Cerebellar nuclear complex (tissue), 1 donor: ENCODE measurements at places on chromosomes 6 and 20.

GRCh38 chr20:50303573-50304500 is 113.2 kb downstream of the CEBPB start:
- DNase-seq: no peak

DNA sequence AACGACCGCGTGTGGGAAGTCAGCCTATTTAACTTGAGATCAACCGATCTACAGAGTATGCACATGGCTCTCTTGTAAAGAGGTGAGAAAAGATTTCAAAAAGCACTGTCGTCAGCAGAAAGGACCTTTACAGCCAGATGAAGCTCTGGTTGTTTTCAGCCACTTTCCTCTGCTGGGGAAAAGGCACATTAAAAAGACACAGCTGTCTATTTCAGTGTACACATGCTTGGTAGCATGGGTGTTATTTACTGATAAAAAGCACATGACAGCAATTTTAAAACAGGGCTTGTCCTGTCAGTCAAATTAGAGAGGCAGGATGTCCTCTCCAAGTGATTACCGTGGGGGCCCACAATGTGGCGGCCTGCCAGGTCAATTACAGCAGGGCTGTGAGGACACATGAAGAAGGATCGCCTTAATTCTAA is 188.9 kb downstream of the PRKN start:
- DNase-seq: no peak

DNA sequence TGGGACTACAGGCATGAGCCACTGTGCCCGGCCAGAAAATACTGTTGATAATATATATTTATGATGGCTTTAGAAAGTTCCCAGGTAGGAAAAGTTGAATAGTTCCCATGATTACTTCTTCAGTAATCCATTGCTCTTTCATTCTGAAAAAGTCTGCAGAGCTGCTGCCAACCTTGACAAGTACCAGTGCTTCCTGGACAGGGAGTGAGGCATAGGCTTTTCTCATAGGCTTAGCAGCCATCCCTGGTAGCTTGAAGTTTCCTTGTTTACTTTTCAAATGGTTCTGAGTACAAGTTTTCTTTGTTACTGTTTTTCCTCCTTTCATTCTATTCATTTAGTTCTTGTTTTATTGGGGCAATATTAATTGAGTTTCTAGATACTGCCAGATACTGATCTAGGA is 7.8 kb downstream of the RWDD1 start:
- DNase-seq: no peak

DNA sequence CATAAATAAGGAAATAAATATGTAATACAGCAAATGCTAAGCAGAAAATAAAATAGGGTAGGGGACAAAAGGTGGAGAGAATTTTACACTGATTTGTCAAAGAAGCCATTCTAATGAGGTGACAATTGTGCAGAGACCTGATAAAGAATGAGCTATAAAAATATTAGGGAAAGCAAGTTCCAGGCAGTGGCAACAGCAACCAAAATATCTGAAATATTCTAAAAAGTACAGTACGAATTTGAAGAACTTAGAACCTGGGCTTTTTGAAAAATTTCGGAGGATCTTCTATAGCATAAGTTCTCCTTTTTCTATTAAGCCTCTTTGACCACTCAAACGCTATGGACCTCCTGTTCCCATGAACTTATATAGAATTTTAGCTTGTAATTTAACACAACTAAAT is 98.0 kb upstream of the FAM184A start:
- no peak for DNase-seq

- no peak for DNase-seq
Observed at GRCh38 chr20:64766-65322, 22.6 kb upstream of the DEFB125 start.

- DNase-seq: no peak
Observed at GRCh38 chr6:43287717-43288679, 10.1 kb upstream of the SLC22A7 start.

- DNase-seq: no peak
Observed at GRCh38 chr20:57193094-57193493, 73.3 kb downstream of the BMP7 start.

DNA sequence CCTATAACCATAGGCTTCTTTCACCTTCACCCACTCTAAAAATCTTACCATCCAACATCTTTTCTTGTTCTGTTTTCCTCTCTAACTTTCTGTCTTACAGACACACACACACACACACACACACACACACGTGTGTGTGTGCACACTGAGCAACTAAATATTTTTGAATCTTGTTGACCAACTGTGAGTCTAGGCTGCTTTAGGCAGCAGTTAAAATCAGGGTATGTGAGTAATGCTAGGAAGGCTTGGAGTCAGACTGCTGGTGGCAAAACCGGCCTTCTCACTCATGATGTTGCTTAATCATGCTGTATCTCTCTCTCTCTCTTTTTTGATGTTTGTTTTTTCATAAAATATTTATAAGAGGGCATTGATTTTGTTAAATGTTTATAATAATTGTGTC is 103.1 kb upstream of the TBX18 start:
- DNase-seq: no peak

DNA sequence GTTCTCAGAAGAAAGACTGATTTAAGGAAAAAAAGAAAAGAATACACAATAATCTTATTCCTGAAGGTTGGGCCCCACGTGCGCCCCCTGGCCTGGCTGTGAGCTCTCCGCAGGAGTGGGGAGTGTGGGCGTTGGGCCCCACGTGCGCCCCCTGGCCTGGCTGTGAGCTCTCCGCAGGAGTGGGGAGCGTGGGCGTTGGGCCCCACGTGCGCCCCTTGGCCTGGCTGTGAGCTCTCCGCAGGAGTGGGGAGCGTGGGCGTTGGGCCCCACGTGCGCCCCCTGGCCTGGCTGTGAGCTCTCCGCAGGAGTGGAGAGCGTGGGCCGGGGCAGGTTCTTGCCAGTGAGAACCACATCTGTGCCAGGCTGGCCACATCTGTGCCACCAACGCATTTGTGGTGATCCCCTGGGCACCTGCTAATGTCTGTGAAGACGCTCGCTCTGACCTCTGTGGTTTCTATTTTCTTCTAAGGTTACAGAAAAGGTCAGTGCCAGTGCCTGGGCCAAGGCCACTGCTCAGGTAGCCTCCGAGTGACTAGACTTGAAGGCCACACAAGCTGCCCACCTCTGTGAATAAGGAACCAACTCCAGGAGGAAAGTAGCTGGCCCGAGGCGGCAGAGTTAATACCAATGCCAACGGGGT is 41.0 kb downstream of the WDR27 start:
- DNase-seq: no peak

GRCh38 chr6:129031051-129031599 is 148.2 kb downstream of the LAMA2 start:
- no peak for DNase-seq

DNA sequence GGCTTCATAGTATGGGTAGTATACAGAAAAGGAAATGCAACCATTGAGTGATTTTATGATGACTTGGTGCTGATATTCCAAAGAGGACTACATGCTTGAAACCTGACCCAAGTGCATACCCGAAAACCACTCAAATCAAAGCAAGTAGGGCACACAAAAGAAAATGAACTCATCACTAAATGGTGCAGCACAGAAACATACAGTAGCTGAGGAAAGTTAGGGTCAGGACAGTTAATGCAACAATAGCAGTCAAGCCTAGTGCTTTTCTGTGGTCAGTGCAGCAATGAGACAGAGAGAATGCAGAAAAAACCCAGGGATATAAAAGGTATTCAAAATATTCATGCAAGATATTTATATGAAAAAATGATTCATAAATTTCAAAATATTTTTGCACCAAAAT is 711.1 kb downstream of the EPHA7 start:
- no peak for DNase-seq

DNA sequence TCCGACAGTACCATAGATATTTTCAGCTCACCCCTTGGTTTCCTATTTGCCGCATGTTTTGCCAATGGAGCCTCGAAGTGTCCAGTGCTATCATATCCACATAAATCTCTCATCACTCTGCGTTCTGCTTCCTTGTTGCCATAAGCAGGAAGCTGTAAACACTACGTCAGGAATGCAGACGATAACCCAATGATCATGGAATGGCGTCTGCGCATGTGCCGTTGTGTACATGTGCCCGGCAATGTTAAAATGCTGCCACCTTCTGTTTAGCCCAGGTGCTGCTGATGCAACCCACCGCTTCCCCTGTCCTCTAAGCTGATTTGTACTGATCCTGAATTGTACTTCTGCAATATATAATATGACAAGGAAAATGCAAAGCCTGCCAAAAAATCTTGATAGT is 607.5 kb downstream of the HDGFL1 start:
- DNase-seq: no peak

- DNase-seq: no peak
Observed at GRCh38 chr20:61684583-61685235, 381.0 kb downstream of the TAF4 start.

DNA sequence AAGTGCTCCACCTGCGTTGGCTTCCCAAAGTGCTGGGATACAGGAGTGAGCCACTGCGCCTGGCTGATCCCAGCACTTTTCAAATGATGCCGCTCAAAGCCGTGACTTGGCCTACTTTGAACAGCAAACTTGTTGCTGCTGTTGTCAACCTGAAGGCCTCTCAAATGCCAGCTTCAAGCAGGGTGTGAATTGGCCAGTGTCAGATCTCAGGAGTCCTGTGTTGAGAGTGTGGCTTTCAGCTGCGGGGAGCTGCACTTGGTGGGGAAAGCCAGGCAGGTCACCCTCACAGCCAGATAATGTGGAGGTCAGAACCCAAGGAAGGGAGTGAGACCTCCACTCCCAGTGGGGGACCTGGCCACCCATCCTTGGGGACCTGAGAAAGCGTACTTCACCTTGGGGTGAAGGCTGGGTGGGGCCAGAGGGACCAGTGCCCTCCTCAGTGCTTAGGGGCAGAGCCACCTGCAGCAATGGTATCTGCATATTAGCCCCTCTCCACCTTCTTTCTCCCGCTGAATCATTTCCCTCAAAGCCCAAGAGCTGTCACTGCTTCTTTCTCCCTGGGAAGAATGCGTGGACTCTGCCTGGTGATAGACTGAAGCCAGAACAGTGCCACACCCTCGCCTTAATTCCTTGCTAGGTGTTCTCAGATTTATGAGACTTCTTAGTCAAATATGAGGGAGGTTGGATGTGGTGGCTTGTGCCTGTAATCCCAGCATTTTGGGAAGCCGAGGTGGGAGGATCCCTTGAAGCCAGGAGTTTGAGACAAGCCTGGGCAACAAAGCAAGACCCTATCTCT is 19.1 kb upstream of the PANK2 start:
- DNase-seq: no peak

GRCh38 chr20:18705490-18705889 is 108.1 kb upstream of the SCP2D1 start:
- no peak for DNase-seq

DNA sequence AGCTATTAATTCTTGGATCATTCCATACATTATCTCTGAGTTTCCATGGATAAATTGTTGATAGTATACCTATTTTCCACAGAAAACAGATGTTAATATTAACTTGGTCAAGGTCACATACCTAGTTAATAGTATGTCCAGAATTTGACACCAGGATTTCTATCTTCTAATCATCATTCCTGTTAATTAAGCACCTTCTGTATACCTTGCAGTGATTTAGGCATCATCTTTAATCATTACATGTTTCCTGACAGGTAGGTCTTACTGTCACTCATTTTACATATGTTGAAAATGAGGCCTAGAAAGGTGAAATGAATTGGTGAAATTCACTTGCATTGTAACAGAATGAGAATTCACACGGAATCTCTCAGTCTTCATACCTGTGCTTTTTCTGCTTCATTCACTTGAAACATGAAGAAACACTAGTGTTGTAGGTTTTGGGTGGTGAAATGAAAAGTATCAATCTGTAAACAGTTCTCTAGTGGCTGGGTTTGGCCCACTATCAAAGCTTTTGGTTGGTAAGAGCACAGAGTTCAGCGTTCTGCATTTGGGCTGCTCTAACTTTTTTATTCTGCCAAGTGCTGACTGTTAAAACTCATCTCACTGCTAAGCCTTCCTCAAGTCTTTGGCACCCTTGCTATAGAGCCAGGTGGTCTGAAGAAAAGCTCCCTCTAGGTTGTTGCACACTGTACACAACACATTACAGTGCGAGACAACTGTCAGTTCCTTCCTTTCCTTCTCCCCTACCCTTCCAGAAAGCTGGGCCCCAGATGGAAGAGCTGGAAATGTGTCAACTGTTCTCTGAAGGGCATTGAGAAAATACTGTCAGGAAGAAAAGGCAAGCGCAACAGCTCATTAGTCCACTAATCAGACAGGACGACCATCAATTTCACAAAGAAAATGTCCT is 57.8 kb upstream of the C20orf144 start:
- DNase-seq: no peak

DNA sequence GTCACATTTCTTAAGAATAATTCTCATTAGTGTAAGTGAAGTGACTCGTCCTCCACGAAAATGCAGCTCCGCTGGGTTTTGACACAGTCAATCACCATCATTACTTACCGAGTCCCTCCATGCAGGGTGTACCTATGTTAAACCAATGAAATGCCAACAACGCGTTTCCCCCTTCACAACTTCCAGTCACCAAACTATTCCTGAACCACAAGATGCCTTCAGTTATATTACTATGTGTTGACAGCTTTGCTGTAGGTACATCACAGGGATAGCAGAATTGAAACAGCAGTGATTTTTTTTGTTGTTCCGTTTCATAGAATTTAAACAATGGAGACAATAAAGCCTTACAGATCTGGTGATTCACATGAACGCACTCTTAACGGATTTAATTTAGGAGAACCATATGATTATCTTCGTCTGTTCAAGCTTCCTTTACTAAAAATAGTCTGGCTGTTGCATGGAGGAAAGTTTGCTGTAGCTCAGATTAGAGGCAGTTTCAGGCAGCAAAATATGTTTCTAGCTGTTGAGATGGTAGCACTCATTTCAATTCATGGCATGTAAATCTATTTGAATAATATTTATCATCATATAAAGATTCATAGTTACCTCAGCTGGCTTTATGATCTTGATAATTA is 652.8 kb downstream of the PRKN start:
- no peak for DNase-seq

GRCh38 chr6:42870145-42870936 is 9.1 kb upstream of the RPL7L1 start:
- DNase-seq: no peak

DNA sequence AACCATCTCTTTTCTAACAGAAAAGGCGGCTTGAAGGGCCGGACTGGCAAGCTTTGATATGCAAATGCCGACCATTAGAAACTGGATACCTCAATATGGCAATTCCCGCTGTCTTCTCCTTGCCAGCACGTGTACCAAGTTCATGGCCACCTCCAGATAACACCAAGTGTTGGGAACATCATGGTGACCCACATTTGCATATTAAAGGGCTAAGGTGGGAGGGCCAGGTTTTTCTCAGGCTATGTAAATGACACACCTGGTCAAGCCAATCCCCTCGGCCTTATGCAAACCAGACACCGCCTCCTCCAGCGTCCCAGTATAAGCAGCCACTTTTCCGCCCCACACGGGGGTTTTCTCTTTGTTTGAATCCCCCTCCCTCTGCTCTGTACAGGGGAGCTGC is 110.7 kb downstream of the DACT2 start:
- DNase-seq: no peak

- DNase-seq: no peak
Observed at GRCh38 chr6:143279385-143279784, 171.1 kb downstream of the ADAT2 start.

- no peak for DNase-seq
Observed at GRCh38 chr6:106608080-106608668, 21.1 kb downstream of the RTN4IP1 start.

- DNase-seq: no peak
Observed at GRCh38 chr20:21303872-21304586, 898 bp downstream of the XRN2 start.
